ENCODE measurements at places on chromosomes 2 and 18.

GRCh38 chr2:45700407-45701013, 49.0 kb downstream of the PRKCE start:
- no peaks in the 10 kb centered on the region for H3K36me3 ChIP-seq
- no peak overlapping the region for H3K4me3 ChIP-seq
- peak; percentile 46 for DNase-seq

DNA sequence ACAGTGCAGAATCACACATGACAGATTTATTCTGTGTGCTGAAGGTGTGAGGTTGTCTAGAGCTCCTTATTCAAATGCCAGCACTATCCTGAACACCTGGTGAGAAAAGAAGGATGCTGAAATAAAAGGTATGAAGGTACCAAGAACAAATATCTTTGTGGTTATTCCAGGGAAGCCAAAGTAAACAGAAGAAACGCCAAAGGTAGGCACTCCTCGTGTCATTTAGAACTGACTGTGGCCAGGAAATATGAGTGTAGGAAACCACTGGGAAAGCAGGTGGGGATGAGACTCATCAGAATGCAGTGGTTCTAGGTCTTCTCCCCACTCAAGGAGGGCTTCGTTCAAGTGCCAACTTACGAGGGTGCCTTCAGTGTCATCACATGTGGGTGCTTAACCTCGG, 80.8 kb downstream of the KIF5C start:
- no peak overlapping the region for H3K27ac ChIP-seq
- H3K36me3 ChIP-seq: no peaks in the 10 kb centered on the region
- H3K4me1 ChIP-seq: no peaks in the 10 kb centered on the region
- no peak overlapping the region for H3K4me3 ChIP-seq

- H3K36me3 ChIP-seq: no peaks in the 10 kb centered on the region
- no peak for DNase-seq
- no peaks in the 10 kb centered on the region for H3K27me3 ChIP-seq
- H3K27ac ChIP-seq: no peak overlapping the region
Observed at GRCh38 chr18:76483780-76484179, 11.3 kb downstream of the ZNF516 start.

GRCh38 chr18:12556946-12557806, 100.7 kb downstream of the SPIRE1 start:
- H3K36me3 ChIP-seq: no peaks in the 10 kb centered on the region
- H3K27me3 ChIP-seq: no peaks in the 10 kb centered on the region
- H3K4me3 ChIP-seq: no peak overlapping the region
- no peaks in the 10 kb centered on the region for H3K4me1 ChIP-seq
- no peak for DNase-seq

DNA sequence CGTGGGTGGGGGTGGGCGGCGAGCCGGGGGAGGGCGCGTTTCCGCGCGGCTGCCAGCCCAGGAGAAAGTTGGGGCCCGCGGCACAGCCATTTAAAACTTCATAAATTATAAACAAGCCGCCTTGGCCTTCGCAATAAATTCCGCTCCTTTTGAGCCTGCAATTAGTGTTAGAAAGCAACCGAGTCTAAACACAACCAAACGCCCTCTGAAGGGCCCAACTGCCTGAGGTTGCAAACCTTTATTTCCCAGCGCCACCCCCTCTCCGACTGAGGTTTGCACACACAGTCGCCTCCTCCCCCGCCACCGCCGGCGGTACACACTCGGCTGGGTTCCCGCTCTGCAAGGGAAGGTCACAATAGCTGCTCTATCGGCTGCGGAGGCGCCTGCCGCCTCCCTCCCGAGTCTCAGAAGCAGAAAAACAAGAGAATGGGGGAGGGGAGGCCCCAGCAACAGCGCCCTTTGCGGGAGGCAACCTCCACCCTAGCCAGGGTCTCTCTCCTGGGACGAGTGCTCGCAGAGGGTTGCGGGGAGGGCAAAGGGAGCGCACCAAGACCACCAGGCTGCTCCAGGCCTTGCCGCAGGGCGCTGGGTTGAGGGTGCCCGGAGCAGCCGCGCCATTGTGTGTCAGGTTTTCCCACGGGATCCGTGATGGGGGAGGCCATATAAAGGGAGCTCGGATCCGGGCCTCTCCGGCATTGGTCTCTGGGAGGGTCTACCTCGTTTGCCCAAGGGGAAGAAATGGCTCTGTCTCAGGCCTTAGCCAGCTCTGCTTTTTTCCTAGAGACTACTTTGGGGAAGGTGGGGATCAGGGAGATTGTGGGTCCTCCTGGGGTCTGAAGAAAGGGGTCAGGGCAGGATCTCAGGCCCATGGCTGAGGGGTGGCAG, 13.4 kb upstream of the HOXD1 start:
- H3K36me3 ChIP-seq: no peaks in the 10 kb centered on the region
- H3K4me1 ChIP-seq: peaks cover 40% of the 10 kb centered on the region
- DNase-seq: peak; percentile 77
- H3K27ac ChIP-seq: peak overlapping the region; percentile 71
- no peaks in the 10 kb centered on the region for H3K27me3 ChIP-seq
- peak overlapping the region; percentile 39 for H3K4me3 ChIP-seq

- no peak overlapping the region for H3K27ac ChIP-seq
- H3K4me3 ChIP-seq: no peak overlapping the region
- DNase-seq: no peak
- no peaks in the 10 kb centered on the region for H3K4me1 ChIP-seq
Observed at GRCh38 chr2:218427741-218428140, 8.8 kb downstream of the VIL1 start.

DNA sequence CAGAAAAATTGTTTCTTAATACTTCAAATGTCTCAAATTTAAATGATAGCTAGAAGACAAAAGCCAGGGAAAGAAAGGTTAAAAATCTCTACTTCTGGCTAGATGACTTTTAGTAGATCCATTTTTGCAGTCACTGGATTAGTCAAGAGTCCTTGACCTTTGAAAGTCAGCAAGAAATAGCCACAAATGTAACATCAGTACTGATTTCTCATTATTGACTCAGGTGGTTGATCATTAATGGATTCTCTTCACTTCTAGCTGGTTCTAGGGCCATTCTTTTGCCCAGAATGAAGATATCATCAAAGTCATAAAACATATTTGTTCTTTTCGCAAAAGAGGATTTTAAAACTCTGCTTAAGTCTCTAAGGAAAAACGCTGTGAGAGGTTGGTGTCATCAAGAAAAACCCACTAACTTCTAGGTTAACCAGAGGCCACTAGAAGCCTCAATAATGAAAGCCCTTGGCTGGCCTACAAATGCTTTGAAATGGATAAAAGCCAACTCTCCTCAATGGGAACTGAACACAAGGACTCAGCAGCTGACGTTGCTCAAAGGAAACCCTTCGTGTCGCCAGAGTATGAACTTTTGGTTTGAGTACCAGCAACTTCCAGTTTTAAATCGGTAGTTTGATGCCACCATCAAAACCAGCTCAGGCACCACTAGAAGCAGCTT, 66.3 kb downstream of the IRS1 start:
- H3K36me3 ChIP-seq: no peaks in the 10 kb centered on the region
- H3K4me1 ChIP-seq: no peaks in the 10 kb centered on the region
- H3K27me3 ChIP-seq: no peaks in the 10 kb centered on the region
- no peak overlapping the region for H3K4me3 ChIP-seq
- DNase-seq: no peak
- H3K27ac ChIP-seq: no peak overlapping the region

DNA sequence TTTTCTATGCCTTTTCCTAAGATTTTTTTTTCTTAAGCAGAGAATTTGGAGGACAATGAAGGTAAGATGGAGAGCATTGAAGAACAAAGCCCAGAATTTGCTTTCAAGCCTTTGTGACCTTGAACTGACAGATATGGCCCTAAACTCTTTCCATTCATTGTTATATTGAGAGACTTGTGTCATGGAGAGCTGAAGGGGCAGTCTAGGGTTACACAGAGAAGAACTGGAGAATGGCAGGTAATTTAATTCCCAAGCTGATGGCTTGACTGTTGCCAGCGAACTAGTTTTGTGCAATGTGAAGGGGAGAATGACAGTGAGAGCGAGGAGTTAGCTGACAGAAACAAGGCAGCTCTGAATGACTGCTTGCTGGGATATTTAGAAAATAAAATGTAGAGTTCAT, 1344.2 kb downstream of the LRP1B start:
- no peak for DNase-seq
- H3K36me3 ChIP-seq: no peaks in the 10 kb centered on the region
- no peaks in the 10 kb centered on the region for H3K27me3 ChIP-seq
- no peak overlapping the region for H3K27ac ChIP-seq

DNA sequence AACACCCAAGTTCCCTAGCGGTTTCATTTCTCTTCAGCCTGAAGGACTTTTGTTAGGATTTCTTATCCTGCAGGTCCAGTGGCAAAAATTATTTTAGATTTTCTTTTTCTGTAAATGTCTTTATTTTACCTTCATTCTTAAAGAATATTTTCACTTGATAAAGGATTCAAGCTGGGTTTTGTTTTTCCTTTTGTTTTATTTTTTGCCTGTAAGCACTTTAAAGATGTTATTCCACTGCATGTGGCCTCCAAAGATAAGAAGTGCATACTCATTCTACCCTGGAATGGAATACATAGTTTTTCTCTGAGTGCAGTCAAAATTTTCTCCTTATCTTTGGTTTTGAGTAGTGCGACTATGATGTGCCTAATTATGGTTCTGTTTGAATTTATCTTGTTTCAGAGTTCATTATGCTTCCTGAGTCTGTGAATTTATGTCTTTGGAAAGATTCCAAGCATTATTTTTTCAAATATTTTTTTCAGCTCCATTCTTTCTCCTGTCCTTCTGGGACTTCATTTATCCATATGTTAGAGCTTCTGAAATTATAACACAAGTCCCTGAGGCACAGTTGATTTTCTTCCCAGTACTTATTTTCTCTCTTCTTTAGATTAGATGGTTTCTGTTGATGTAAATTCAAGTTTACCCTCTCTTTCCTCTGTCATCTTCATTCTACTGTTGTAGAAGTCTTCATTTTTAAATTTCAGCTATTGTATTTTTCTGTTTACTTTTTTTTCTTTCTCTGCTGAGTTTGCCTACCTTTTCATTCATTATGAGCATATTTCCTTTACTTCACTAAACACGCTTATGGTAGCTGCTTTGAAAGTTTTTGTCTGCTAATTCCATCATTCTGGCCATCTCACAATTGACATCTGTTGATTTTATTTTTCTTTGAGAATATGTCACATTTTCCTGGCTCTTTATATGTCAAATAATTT, 69.6 kb downstream of the MAPRE2 start:
- no peak overlapping the region for H3K4me3 ChIP-seq
- no peak overlapping the region for H3K27ac ChIP-seq
- no peak for DNase-seq
- no peaks in the 10 kb centered on the region for H3K36me3 ChIP-seq
- H3K4me1 ChIP-seq: no peaks in the 10 kb centered on the region

Data from testis (tissue), 5 donors.